ENCODE measurements at places on chromosomes 16 and 17. TPM values are rescaled to one million over a fixed set of nuclear protein-coding genes. Genes with fewer than 3 reads are reported as not detected.

DNA sequence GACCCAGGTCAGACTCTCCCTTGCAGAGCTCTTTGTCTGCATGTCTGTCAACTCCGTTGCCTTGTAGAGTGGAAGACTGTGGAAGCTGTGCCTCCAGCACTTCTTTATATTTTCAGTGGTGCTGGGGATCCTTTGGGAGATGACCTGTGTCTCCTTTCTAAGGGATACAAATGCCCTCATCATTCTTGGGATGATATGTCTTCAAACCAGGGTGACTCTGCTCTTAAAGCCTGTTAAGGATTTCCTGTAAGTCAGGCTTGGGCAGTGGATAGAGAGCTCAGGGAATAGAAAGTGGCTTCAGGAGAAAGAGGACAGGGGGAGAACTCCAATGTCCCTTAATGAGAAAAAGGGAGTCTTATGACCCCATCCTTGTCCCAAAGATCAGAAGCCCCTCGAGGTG lies 1.5 kb downstream of the HOXB3 start:
- no peaks in the 10 kb centered on the region for H3K27me3 ChIP-seq
- no peak for DNase-seq
- H3K4me3 ChIP-seq = no peak overlapping the region
- H3K36me3 ChIP-seq = no peaks in the 10 kb centered on the region

The FAM222B gene
- total RNA-seq = 8.0 TPM

The ABCA10 gene
- 2.5 TPM for total RNA-seq

- no peak overlapping the region for H3K4me3 ChIP-seq
- H3K27me3 ChIP-seq = no peaks in the 10 kb centered on the region
Measured at GRCh38 chr17:51546114-51546513, 285.8 kb downstream of the UTP18 start.

- no peak for DNase-seq
- H3K4me3 ChIP-seq = no peak overlapping the region
- no peak overlapping the region for H3K27ac ChIP-seq
- H3K36me3 ChIP-seq = peaks cover 76% of the 10 kb centered on the region
- H3K4me1 ChIP-seq = no peaks in the 10 kb centered on the region
Measured at GRCh38 chr17:39487946-39488345, 26.7 kb downstream of the CDK12 start.

GRCh38 chr17:66580184-66580955 lies 254.5 kb upstream of the CACNG5 start:
- no peaks in the 10 kb centered on the region for H3K36me3 ChIP-seq
- peak overlapping the region; percentile 56 for H3K27ac ChIP-seq
- no peaks in the 10 kb centered on the region for H3K4me1 ChIP-seq
- DNase-seq = no peak
- peak overlapping the region; percentile 13 for H3K4me3 ChIP-seq

- H3K36me3 ChIP-seq = no peaks in the 10 kb centered on the region
- no peak overlapping the region for H3K4me3 ChIP-seq
- no peaks in the 10 kb centered on the region for H3K4me1 ChIP-seq
- H3K27me3 ChIP-seq = no peaks in the 10 kb centered on the region
- DNase-seq = no peak
Measured at GRCh38 chr17:58593123-58593522, 78.7 kb upstream of the MTMR4 start.

- H3K27me3 ChIP-seq = no peaks in the 10 kb centered on the region
- no peaks in the 10 kb centered on the region for H3K4me1 ChIP-seq
- peaks cover 5% of the 10 kb centered on the region for H3K36me3 ChIP-seq
- no peak overlapping the region for H3K4me3 ChIP-seq
Measured at GRCh38 chr16:3595521-3596021, 15.8 kb downstream of the SLX4 start.

DNA sequence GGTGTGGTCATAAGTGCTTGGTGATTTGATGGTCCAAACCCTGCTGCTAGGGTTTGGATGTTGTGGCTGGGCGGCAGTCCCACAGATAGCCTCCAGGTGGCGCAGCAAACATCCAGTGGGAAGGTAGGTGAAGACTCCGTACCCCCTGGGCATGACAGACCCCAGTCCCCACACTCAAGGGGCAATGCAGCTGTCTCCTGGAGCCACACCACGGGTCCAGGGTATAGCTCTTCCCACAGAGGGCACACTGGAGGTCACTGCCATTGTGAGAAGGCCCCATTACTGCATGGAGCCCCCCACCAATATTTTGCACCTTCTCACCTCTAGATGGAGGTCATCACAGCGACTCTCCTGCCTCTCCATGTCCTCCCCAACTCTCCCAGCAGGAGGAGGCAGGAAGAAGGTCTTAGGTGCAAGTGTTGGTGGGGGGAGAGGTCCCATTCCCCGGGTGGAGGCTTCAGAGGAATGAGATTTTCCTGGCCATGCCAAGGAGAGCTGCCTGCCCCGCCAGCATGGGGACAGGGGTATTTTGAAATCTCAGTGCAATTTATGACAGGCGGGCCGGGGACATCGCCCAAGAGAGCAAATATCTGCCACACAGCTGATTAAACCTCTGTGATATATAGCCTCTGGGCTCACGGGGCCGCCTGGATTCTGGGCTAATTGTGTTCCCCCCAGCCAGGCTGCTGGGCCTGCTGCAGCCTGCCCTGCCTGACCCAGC lies 17.1 kb upstream of the C17orf113 start:
- H3K27me3 ChIP-seq = peaks cover under 1% of the 10 kb centered on the region
- no peaks in the 10 kb centered on the region for H3K4me1 ChIP-seq
- no peaks in the 10 kb centered on the region for H3K36me3 ChIP-seq
- no peak for DNase-seq
- H3K27ac ChIP-seq = no peak overlapping the region

The ADORA2B gene
- 12.2 TPM for total RNA-seq

DNA sequence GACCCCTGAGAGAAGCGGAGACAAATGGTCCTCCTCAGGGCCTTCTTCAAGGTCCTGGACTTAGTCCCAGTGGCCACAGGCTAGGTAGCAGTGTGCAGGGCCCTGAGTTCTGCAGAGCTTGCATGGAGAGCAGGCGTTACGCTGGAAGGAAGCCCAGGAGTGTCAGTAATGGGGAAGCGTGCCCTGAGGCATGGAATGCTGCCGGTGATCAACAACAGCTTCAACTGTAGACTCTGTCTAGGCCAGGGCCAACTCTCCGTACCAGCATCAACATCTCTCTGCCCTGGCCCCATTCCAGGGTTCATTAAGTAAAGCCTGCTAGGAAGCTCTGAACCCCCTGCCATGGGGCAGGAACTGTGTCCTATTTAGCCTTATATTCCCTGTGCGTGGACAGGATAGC lies 568 bp upstream of the TNK1 start:
- peak overlapping the region; percentile 69 for H3K4me3 ChIP-seq
- DNase-seq = no peak
- no peaks in the 10 kb centered on the region for H3K27me3 ChIP-seq
- peaks cover 31% of the 10 kb centered on the region for H3K4me1 ChIP-seq
- peak overlapping the region; percentile 81 for H3K27ac ChIP-seq

DNA sequence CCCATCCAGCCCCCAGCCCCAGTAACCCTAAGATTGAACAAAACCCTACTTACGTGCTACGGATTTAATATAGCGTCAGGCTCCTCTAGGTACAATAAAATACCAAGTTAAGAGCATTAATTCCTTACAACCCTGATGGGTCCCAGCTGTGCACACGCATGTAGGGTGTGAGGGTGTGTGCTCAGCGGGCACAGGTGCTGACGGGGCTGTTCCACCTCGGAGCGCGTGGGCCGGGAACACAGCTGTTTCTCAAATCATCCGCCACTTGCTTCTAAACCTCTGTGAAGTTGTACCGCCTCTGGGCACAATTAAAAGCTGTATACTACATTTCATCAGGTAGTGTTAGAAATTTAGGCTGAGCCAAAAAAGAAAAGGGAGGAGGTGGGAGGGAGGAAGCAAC lies 478.6 kb downstream of the MAF start:
- no peaks in the 10 kb centered on the region for H3K4me1 ChIP-seq
- no peak overlapping the region for H3K27ac ChIP-seq
- no peak for DNase-seq
- no peak overlapping the region for H3K4me3 ChIP-seq
- H3K36me3 ChIP-seq = no peaks in the 10 kb centered on the region

The RPUSD1 gene
- total RNA-seq = 27.5 TPM

The SLC13A5 gene
- 0.29 TPM for total RNA-seq

The RHBDF1 gene
- total RNA-seq = 21.0 TPM

- no peaks in the 10 kb centered on the region for H3K36me3 ChIP-seq
- no peaks in the 10 kb centered on the region for H3K4me1 ChIP-seq
- H3K27me3 ChIP-seq = no peaks in the 10 kb centered on the region
- H3K27ac ChIP-seq = peak overlapping the region; percentile 76
Measured at GRCh38 chr16:81831722-81832126, 52.6 kb downstream of the PLCG2 start.

DNA sequence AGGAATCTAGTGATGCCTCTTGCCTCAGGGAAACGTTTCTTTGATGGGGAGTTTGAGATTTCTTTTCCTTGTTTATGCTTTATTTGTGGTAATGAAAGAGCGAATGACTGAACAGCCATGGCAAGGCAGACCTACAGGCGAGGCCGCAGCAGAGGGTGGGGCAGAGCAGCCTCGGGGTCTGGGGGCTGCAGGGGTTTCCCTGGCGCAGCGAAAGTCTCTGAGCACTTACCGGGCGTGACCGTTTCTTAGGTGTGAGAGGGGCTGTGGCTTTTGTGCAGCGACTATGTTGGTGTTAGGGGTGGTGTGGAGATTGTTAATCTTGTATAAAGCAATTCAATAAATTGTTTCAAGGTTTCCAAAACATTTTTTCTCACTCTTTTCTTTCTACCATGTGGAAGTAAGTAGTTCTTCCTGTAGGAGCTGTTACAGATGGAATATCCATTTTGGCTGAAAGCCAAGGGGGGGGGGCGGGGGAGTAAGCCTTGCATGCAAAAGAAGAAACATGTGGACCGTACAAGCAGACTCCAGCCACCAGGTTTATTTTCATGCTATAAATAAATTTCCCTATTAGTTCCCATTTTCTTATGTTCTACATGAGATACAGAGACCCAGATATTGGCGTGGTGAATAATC lies 34.8 kb downstream of the UBN1 start:
- no peak for DNase-seq
- H3K27me3 ChIP-seq = no peaks in the 10 kb centered on the region
- no peak overlapping the region for H3K27ac ChIP-seq
- H3K4me1 ChIP-seq = peaks cover 17% of the 10 kb centered on the region
- H3K36me3 ChIP-seq = peaks cover 100% of the 10 kb centered on the region
- no peak overlapping the region for H3K4me3 ChIP-seq

The RUNDC3A gene
- total RNA-seq = 1.1 TPM

The SCGB1C2 gene
- total RNA-seq = not detected

- no peaks in the 10 kb centered on the region for H3K27me3 ChIP-seq
- no peak overlapping the region for H3K4me3 ChIP-seq
- peaks cover 21% of the 10 kb centered on the region for H3K4me1 ChIP-seq
Measured at GRCh38 chr16:84635702-84636101, 12.6 kb upstream of the KLHL36 start.

The ARL5C gene
- not detected for total RNA-seq

- no peak for DNase-seq
- H3K4me3 ChIP-seq = peak overlapping the region; percentile 55
- H3K4me1 ChIP-seq = peaks cover 44% of the 10 kb centered on the region
- H3K36me3 ChIP-seq = no peaks in the 10 kb centered on the region
- H3K27ac ChIP-seq = peak overlapping the region; percentile 82
- no peaks in the 10 kb centered on the region for H3K27me3 ChIP-seq
Measured at GRCh38 chr17:44775838-44776621, 17.2 kb downstream of the ADAM11 start.
